Substantia nigra (tissue), 51 donors: ENCODE measurements at places on chromosomes 4 and X.

- no peak for DNase-seq
These were observed 394.8 kb upstream of the IGFBP7 start for GRCh38 chr4:57504797-57505530.

- DNase-seq = no peak
These were observed 124.1 kb downstream of the AFAP1 start for GRCh38 chr4:7815562-7815961.

- DNase-seq = no peak
These were observed 24.4 kb downstream of the DCX start for GRCh38 chrX:111387470-111388070.

- DNase-seq = no peak
These were observed 15.3 kb downstream of the STAG2 start for GRCh38 chrX:123976706-123977316.

DNA sequence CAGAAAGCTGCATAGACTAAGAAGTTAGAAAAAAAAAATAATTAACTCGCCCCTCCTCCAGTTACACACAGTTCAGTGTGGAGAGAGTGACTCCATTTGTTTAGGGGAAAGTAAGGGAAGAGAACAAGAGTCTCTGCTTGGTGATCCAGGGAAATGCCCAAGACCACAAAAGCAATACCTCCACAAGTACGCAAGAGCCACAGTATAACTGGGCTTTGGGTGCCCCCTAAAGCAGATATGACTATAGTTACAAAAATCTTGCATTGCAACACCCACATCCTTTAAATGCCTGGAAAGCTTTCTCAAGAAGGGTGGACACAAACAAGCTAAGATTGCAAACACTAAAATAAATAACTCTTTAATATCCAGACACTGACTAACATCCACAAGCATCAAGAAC lies 164.2 kb upstream of the NRK start:
- no peak for DNase-seq

GRCh38 chr4:15197005-15197404 lies 194.7 kb downstream of the CPEB2 start:
- no peak for DNase-seq

DNA sequence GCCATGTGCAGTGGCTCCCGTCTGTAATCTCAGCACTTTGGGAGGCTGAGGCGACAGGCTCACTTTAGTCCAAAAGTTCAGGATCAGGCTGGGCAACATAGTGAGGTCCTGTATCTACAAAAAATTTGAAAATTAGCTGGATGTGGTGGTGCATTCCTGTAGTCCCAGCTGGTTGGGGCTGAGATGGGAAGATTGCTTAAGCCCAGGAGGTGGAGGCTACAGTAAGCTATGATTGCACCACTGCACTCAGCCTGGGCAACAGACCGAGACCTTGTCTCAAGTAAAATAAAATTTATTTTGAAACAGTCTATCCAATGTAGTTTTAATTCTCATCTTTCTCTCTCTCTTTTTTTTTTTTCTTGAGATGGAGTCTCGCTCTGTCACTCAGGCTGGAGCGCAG lies 21.1 kb downstream of the RBM10 start:
- DNase-seq = no peak

DNA sequence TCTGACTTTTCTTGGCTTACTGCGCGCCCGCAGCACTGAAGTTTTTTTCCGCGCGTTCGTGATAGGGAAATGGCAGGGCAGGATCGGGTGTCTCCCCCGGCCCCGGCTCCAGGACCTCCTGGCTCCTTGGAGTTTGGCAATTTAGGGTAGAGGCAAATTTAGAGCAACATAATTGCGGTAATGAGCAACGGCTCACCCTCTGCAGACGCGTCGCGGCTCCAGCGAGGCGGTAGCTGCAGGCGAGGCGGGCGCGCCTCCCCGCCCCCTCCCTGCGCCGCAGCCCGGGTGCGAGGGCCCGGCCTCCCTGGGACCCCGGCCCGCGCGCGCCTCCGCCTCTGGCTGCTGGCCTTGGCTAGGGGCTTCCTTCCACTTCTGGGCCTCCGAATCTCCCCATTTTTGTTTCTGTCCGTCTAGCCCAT lies 6.2 kb downstream of the MSX1 start:
- no peak for DNase-seq

GRCh38 chrX:149759824-149760223 lies 14.0 kb upstream of the HSFX1 start:
- no peak for DNase-seq

- no peak for DNase-seq
These were observed 26.9 kb upstream of the AMOT start for GRCh38 chrX:112867570-112867969.

- DNase-seq = no peak
These were observed 10.5 kb downstream of the CD99L2 start for GRCh38 chrX:150887906-150888465.

DNA sequence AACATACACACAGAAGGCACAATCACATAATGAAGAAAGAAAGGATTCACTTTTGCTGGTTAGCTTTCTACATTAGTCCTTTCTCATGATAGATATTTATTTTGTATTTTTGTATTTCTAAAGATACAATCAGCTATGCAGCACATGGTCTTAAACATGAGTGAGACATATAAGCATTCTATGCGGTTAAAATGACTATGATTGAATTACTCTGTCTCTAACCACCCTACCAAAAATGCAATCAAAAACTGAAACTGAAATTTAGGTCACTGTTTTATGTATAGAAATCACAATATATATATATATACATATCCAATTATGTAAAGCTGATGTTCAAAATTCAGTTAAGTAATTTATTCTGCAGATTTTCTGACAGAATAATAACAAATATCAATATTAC lies 21.9 kb downstream of the CXXC4 start:
- no peak for DNase-seq

GRCh38 chr4:24235618-24236017 lies 345.8 kb upstream of the PPARGC1A start:
- no peak for DNase-seq

DNA sequence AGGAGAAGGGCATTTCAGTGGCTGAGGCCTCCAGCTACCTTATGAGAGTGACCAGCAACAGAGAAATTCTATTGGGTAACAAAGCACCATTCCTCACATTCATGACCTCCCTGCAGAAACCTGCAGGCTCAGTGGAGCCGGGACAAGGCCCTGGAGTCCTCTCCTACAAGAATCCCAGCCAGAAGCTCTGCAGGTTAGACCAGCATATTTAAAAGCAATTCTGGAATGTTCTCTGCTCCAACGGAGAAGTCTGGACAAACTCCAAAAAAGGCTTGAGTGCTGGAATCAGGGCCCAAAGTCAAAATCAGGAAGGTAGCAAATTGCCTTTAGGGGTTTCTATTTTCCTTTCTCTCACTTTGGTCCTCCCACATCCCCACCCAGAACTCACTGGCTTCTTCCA lies 202.9 kb downstream of the SCFD2 start:
- DNase-seq = no peak

GRCh38 chr4:70000711-70001110 lies 4.9 kb downstream of the STATH start:
- no peak for DNase-seq
